Effector CD4-positive, alpha-beta T cell (primary cell): ENCODE measurements at places on chromosomes 5 and 9.

- no peak for DNase-seq
Observed at GRCh38 chr5:124065508-124065907, 553.5 kb downstream of the CSNK1G3 start.

- no peak for DNase-seq
Observed at GRCh38 chr5:123387313-123387712, 35.9 kb downstream of the CEP120 start.

DNA sequence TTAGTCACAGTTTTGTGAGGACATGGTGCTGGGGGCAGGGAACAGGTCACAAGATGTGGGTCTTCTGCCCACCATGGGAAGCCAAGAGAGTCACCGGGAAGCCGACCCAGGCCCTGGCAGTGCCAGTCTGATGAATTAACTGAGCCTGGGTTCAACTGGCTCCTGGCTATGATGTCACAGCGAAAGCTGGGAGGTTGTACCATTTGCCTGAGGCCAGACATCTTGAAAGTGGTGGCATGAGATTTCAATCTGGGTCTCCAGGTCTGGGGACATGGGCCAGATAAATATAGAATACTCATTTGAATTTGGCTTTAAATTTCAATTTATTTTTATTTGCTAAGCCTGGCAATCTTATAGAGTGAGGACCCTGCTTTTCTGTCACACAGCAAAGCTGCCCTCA lies 280.9 kb downstream of the NSG2 start:
- DNase-seq: no peak

GRCh38 chr9:96241391-96241809 lies 60.6 kb downstream of the HSD17B3 start:
- no peak for DNase-seq

DNA sequence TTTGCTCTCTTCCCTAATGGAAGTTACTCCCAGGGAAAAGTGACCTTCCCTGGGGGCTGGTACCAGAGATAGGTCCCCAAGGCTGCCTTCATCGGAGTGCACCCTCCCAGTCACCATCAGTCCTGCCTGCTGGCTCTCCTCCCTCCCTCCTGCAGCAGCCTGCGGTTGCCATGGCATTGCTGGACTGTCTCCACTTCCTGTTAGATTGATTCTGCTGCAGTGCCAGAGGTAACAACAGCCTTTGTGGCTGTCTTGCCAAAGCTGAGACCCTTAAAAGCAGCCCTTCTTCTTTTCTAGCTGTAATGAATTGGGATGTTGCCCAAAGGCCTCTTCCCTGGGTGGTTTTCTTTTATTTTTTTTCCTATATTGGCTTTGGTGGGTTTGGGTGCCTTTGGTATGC lies 78.1 kb upstream of the PRLR start:
- DNase-seq: no peak

- no peak for DNase-seq
Observed at GRCh38 chr5:97764700-97765099, 581.7 kb upstream of the RIOK2 start.

- no peak for DNase-seq
Observed at GRCh38 chr9:129812385-129812784, 9.4 kb downstream of the TOR1B start.

DNA sequence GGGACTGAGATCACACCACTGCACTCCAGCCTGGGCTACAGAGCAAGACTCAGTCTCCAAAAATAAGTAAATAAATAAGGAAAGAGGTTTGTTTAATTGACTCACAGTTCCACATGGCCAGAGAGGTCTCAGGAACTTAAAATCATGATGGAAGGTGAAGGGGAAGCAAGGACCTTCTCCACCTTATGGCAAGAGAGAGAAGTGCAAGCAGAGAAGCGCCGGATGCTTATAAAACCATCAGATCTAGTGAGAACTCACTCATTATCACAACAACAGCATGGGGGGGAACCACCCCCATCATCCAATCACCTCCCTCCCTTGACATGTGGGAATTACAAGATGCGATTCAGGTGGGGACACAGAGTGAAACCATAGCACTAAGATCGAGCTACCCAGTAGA lies 22.8 kb upstream of the RGMB start:
- DNase-seq: no peak

DNA sequence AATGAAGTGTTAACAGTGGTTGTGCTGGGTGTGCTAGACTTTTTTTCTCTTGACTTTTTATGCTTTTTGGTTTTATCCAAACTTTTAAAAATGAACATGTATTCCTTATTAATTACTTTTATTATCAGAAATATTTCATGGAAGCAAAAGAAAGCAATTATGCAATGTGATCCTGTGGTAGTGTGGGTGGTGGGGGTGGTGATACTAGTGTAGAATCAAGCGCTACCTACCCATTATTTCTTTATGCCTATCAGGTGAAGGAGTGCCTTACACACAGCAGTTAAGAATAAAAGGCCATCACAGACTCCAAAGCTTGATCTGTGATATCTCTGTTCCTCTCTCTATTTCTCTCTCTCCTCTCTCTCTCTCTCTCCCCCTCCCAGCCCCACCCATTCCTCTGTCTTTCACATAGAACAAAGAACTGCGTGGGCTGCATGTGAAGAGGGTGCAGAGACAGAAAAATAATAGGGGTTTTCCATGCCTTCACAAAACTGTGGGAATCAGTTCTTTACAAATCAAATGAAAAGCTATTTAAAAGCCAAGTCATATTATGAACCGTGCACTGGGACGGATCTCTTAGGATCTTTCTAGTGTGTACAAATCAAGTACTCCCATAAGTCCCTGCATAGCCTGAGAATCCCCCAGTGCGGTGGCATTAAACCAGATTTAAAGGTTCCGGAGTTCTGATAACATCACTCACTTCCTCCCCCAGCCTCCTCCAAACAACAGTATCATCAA lies 351.2 kb downstream of the RAB3C start:
- DNase-seq: peak; percentile 13

DNA sequence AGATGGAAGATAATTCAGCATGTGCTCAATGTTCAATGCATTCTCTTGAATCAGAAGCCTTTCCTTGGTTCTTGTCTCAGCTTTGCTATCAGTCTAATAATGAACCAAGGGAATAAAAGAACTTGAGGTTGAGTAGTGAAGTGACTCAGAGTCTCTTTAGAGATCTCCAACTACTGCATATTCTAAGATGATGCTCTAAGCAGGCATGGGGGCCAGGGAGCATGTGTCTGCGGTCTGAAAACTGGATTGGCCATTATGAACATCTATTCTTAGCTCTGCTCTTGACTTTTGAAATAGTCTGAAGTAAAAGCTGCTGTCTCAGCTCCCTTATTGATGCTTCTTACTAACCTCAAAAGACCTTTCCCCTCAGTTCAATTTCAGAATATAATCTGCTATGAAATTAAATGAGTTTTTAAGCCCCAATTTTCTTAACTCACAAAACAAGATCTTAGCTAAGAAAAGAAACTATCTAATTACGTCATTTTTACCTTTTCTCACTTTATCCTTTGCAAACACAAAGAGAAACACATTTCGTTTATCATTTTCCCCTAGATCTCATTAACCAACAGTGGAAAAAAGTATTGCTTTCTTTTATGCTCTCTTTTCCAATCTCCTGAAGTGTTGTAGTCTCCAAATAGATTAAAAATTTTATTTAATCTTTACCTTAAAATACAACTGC lies 44.8 kb downstream of the PLCXD3 start:
- no peak for DNase-seq

DNA sequence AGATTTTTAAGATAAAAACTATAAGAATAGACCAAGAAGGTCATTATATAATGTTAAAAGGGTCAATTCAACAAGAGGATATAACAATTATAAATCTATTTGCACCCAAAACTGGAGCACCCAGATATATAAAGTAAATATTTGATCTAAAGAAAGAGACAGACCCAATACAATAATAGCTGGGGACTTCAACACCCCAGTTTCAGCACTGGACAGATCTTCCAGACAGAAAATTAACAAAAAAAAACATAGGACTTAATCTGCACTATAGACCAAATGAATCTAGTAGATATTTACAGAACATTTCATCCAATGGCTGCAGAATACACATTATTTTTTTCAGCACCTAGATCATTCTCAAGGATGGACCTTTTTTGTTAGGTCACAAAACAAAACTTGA lies 331.9 kb downstream of the SPOCK1 start:
- no peak for DNase-seq

DNA sequence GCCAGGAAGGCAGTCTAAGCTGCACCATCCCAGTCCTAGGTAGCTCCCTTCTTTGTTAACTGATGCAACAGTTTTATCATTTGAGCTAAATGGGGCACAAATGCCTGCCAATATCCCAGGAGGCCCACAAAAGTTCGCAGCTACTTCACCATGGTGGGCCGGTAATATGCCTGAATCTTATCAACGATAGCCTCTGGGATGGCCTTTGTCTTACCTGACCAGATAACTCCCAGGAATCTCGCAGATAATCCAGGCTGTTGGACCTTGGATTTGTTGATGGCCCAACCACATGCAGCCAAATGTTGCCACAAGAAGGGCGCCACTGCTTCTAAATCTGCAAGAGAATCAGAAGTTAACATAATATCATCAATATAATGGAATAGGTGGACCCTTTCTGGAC lies 83.8 kb upstream of the ATP10B start:
- DNase-seq: no peak

GRCh38 chr5:134099939-134100282 lies 14.6 kb upstream of the TCF7 start:
- DNase-seq: no peak

DNA sequence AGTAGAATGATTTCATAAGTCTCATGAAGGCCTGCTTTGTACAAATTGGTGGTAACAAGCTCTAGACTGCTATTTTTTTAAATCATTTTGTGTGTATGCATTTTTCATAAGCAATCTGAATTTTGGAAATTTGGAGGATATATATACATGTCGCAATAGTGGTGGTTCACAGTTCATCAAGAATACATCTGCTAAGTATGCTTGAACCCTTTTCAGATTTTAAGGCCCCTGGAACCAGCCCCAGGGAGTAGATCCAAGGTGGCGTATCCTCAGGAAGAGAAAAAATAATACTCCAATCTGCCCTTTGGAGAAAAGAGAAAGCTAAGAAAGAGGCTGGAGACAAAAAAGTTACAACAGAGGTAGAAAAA lies 141.6 kb downstream of the HINT1 start:
- DNase-seq: no peak
